CD4-positive, alpha-beta T cell treated with Interleukin-4 for 4 hours (primary cell): ENCODE measurements at places on chromosomes 5 and 9.

- no peak for DNase-seq
Observed at GRCh38 chr5:84688566-84688965, 303.9 kb upstream of the EDIL3 start.

- DNase-seq: no peak
Observed at GRCh38 chr5:114174837-114175236, 187.0 kb upstream of the KCNN2 start.

- no peak for DNase-seq
Observed at GRCh38 chr9:135568026-135568425, 6.5 kb downstream of the PAEP start.

- DNase-seq: no peak
Observed at GRCh38 chr5:132444061-132444460, 46.5 kb downstream of the IRF1 start.

- no peak for DNase-seq
Observed at GRCh38 chr5:176469296-176469695, 21.1 kb downstream of the FAF2 start.

DNA sequence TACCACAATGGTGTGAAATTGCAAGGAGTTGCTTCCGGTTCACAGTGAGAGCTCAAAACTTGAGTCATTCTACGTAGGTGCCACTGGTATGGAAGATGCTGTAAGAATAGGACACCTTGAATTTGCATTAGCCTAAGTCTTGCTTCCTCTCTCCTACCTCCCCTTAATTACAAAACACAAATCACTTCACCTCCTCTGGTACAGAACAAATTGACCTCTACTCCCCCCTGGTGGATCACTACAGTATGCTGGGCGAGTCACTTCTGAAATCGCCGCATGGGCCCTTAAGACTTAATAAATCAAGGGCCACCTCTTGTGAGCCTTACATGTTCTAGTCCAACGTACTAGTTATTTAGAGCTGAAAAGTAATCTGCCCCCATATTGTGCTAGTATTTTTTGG is 145.3 kb upstream of the SMARCA2 start:
- peak; percentile 30 for DNase-seq
